Adrenal gland (tissue), 19 donors: ENCODE measurements at places on chromosomes 6 and 20. TPM values are rescaled to one million over a fixed set of nuclear protein-coding genes. Genes with fewer than 3 reads are reported as not detected.

DNA sequence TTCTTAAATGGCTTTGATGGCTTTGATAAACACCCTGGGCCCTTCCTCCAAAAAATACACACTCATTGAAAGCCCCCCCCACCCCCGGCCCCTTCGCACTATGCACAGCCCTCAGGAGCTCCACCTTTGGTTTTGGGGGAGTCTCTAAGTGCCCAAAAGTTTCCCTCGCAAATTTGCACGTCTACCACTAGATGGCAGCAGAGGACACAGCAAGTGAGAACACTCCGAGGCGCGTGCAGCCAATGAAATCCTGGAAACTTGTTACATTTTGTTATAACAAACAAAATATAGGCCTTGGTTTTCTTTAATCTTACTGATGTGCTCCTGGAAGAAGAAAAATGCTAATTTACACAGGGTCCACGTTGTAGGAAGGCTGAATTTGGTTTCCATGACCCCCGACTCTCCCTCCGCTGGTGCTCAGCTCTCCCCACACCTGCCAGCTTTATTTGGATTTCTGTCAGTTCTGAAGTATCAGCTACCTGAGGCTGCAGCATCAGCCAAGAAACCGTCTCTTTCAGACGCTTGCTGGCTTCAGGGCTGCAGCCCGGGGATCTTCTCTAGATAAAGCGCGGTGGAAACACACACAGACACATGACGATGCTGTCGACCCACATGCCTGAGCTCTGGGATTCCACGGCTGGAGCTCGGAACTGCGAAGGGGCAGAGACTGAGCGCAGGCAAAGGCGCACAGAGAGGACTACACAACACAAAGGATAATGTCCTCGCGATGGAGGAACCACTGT is 148.3 kb upstream of the RPS6KA2 start:
- no peak overlapping the region for H3K27ac ChIP-seq
- no peaks in the 10 kb centered on the region for H3K27me3 ChIP-seq
- H3K4me1 ChIP-seq, result no peaks in the 10 kb centered on the region

DNA sequence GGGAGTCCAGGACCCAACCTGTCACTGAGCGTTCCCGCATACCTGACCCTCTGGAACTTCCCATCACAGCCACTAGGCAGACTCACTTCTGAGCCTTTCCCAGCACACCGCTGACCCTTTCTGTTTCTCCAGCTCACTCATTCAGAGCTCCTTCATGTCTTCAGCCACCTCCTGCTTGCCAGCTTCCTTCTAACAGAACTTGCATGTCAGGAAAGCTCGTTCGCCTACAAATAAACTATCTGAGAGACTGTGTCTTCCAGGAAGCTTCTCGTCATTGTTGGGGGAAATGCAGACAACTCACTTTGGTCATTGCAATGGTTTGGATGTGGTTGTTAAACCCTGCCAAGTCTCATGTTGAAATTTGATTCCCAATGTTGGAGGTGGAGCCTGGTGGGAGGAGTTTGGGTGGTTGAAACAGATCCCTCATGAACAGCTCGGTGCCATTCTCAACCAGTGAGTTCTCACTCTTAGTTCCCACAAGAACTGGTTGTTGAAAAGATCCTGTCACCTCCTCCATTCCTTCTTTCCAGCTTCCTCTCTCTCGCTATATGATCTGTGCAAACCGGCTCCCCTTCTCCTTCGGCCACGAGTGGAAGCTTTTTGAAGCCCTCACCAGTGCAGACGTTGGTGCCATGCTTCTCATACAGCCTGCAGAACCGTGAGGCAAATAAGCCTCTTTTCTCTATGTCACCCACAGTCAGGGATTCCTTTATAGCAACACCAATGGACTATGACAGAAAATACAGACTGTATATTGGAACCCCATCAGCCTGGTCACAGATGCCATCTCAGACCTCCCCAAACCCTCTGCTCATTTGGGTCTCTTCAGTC is 1.4 kb upstream of the MUC21 start:
- no peak overlapping the region for H3K27ac ChIP-seq
- H3K4me3 ChIP-seq, result no peak overlapping the region
- no peaks in the 10 kb centered on the region for H3K36me3 ChIP-seq
- peaks cover 9% of the 10 kb centered on the region for H3K27me3 ChIP-seq
- DNase-seq, result peak; percentile 33

DNA sequence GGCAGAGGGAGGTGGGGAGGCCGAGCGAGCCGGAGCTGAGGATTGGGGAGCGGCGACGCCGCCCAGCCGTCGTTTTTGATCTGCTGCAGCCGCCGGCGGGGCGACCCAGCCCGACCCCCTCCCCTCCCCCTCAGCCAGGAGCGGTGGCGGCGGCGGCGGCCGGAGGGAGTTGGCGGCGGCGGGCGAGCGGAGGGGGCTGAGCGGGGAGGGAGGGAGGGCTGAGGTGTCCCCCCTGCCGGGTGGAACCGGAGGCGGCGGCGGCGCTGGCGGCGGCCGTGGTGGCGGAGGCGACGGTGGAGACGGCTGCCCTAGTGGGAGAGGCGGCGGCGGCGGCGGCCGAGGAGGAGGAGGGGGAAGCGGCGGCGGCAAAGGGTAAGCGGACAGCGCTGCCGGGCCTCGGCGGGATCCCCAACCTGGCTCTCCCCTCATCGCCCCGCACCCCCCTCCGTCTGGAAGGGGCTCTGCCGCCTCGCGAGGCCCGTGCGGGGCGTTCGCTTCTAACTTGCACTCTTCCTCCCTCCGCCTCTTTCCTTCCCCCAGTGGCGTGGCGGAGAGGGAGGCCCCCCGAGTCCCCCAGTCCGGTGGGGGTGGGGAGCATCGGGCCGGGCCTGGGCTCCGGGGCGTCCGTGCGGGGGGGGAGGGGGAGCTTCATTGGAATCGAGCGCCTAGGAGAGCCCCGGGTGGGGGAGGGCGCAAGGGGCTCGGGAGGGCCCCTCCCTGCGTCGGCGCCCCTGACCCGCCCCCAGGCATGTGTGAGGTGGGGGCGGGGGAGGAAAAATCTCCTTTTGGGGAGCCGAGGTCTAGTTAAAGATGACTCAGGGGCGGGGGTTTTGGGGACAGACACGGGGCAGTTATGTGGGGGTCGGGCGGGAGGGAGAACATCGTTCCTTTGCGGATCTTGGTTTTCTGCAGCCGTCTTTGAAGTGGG is at the start of gene TAB2:
TSS of gene TAB2 (plus strand) at position 69 of the 928 bp plus-strand sequence. CDS start 52,286 bp downstream, outside the sequence.
- H3K36me3 ChIP-seq, result no peaks in the 10 kb centered on the region
- H3K27me3 ChIP-seq, result no peaks in the 10 kb centered on the region
- peak within 1 kb of the TSS; percentile 90 for H3K4me3 ChIP-seq
- peak within 1 kb of the TSS; percentile 74 for H3K27ac ChIP-seq
- H3K4me1 ChIP-seq, result peaks cover 41% of the 10 kb centered on the region

GRCh38 chr20:9374072-9374471 is 140.3 kb upstream of the LAMP5 start:
- peaks cover 3% of the 10 kb centered on the region for H3K27me3 ChIP-seq
- no peak for DNase-seq
- no peaks in the 10 kb centered on the region for H3K36me3 ChIP-seq
- H3K4me1 ChIP-seq, result no peaks in the 10 kb centered on the region
- H3K4me3 ChIP-seq, result no peak overlapping the region

Gene SPTLC3
- 6.2 TPM for total RNA-seq

DNA sequence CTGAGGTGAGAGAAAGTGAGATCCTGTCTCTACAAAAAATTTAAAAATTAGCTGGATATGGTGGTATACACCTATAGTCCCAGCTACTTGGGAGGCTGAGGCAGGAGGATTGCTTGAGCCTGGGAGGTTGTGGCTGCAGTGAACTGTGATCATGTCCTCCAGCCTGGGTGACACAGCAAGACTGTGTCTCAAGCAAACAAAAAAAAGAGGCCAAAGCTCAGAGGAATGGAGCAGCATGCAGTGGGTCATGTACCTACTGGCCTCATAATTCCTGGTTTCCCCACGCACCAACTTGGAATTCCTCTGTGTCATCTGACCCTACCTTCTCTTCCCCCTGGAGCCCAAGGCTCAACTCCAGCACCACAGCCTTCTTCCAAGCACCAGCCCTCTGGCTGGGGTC is 15.1 kb upstream of the PLEKHG1 start:
- no peaks in the 10 kb centered on the region for H3K27me3 ChIP-seq
- DNase-seq, result no peak
- no peak overlapping the region for H3K4me3 ChIP-seq
- no peaks in the 10 kb centered on the region for H3K4me1 ChIP-seq
- no peak overlapping the region for H3K27ac ChIP-seq

DNA sequence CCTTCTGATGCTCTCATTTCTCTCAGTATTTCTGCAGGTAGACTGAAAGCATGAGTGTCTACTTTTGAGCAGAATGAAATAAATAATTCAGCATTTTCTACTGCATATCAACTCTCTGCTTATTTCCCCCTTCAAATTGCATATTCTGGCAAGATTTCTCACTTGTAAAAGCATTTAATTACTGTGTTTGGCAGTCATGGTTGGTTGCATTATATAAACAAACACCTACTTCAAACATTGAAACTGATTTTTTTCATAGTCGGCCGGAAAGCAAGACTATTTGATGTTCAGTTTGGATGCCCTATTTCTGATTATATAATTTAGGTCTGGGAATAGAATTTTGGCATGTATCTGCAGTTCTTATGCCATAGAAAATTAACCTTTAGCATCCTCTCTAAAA is 73.1 kb downstream of the PLEKHG1 start:
- no peak for DNase-seq
- peaks cover 14% of the 10 kb centered on the region for H3K4me1 ChIP-seq
- no peak overlapping the region for H3K27ac ChIP-seq

DNA sequence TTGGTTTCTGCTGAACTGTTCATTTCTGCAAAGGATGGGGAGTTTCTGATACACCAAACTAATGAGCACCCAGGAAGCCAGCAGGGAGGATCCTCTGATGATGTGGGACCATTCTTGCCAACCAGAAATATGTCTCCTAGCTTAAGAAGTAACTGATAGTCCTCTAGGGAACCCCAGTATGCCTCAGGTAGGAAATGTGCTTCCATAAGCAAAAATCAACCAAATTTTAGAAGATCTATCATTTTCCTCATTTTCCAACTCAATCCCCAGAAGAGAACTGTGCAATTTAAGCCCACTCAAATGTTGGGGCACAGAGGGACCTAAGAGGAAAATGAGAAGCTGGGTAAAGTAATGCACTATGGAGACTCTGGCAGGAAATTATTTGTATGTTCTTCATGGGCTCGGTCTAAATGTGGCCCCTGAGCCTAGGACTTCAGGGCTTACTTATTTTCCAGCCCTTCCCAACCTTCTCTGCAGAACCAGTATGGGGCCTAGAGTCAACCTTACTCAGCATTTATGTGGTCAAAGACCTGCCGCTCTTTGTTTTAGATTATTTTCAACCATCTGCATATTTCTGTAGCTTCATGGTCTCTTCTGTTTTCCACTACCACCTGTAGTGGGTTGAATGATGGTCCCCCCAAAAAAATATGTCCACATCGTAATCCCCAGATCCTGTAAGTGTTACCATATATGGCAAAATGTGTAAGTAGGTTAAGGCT is 359.8 kb upstream of the CDH4 start:
- H3K27me3 ChIP-seq, result no peaks in the 10 kb centered on the region
- no peak for DNase-seq
- H3K36me3 ChIP-seq, result no peaks in the 10 kb centered on the region
- no peak overlapping the region for H3K4me3 ChIP-seq
- H3K27ac ChIP-seq, result no peak overlapping the region

DNA sequence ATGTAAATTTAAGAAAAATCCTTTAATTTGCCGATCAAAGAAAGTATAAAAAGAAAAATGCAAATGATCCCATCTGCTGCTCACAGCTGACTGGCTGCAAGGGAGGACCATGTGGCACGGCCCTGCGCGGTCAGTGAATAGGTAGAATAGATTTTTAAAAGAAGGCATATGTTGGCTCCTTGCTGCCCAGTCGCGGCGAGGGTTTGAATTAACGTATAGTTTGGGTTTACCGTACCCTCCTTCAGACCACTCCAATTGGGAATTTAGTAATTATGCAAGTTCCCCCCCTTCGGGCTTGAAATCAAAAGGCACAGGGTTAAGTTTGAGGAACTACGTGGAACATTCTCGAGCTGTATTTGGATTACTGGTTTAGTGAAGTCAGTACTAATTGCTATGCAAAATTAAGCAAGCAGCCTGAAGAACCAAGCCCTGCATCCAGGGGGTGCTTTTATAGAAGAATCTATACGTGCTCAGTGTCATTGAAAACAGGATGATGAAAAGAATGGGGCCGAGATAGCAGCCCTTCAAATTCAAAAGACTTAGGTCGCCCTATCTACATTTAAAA is 1.1 kb upstream of the BEND3 start:
- no peaks in the 10 kb centered on the region for H3K27me3 ChIP-seq
- peaks cover 17% of the 10 kb centered on the region for H3K4me1 ChIP-seq
- peak; percentile 61 for DNase-seq
- H3K36me3 ChIP-seq, result no peaks in the 10 kb centered on the region

DNA sequence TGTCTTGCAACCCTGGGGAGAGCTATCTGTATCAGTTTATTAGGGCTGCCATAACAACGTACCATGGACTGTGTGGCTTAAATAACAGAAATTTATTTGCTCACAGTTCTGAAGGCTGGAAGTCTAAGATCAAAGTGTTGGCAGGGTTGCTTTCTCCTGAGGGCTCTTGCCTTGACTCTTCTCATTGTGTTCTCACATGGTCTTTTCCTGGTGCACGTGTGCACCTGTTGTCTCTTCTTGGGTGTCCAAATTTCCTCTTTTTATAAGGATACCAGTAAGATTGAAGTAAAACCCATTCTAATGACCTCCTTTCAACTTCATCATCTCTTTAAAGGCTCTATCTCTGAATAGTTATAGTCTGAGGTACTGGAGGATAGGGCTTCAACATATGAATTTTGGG is 72.3 kb upstream of the PDE7B start:
- no peak for DNase-seq
- H3K27ac ChIP-seq, result no peak overlapping the region
- H3K36me3 ChIP-seq, result no peaks in the 10 kb centered on the region
- H3K4me3 ChIP-seq, result no peak overlapping the region
- H3K4me1 ChIP-seq, result no peaks in the 10 kb centered on the region
- H3K27me3 ChIP-seq, result no peaks in the 10 kb centered on the region

GRCh38 chr6:43769526-43770371 is at the start of gene VEGFA:
Gene VEGFA, plus strand, starts transcription at chr6:43770211.
- no peaks in the 10 kb centered on the region for H3K36me3 ChIP-seq
- peak within 1 kb of the TSS; percentile 43 for H3K4me3 ChIP-seq

Gene RPS6KA2
- 26.3 TPM for total RNA-seq

DNA sequence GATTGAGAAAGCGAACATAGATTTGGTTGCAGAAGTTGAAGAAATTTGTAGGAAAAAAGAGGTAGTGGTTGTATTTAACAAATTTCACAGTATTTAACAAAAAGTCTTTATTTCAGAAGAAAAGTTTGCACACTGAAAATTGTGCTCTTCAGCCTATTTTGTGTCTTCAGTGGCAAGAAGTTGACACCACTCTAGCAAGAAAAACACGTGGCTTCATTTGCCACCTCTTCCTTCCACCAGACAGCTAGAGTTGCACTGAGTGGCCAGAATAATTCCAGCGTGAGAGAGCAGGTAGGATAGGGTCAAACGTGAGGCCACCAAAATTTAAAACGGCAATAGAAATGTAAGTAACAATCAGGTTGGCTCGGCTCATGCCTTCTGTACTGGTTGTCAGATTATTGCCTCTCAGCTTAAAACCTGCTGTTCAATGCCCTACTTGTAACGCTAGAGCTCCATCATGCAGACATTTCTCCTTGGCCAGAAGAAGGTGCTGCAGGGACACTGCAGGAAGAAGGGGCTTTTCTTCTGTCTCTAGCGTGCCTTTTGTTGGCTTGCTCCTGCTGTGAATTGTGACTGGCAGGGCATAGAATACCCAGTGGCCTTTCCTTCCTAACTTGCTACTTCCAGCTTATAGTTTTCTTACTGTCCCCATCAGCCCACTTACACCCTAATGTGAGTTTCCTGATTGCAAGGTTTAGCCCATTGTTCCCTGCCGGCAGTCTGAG is 12.1 kb downstream of the TRAPPC3L start:
- DNase-seq, result no peak
- no peaks in the 10 kb centered on the region for H3K27me3 ChIP-seq
- no peaks in the 10 kb centered on the region for H3K4me1 ChIP-seq
- no peak overlapping the region for H3K4me3 ChIP-seq
- H3K27ac ChIP-seq, result no peak overlapping the region

Gene MYMX
- not detected for total RNA-seq
